Stimulated activated CD8-positive, alpha-beta memory T cell treated with anti-CD3 and anti-CD28 coated beads, Interleukin-4, amount 100 ng/mL, for 48 hours (primary cell): ENCODE measurements at places on chromosomes 13 and 19.

GRCh38 chr13:103607995-103608394, 541.8 kb upstream of the SLC10A2 start:
- DNase-seq: no peak

DNA sequence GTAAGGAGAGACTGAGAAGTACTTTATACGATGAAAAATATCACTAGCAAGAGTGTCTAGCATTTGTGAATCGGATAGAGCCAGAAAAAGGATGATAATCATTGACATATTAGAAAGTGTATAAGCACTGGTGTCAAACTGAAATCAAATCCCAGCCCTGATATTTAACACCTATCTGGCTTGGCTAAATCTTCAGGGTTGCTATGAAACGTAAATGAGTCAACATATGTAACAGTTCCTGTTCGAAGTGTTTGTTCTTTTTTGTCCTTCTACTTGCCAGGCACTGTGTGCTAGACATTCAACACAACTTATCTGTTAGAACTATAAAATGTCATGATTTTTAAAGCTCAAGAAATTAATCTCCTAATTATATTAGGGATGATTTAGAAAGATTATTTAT, 40.8 kb downstream of the SERPINE3 start:
- no peak for DNase-seq

- no peak for DNase-seq
Measured at GRCh38 chr13:111210544-111211469, 95.7 kb downstream of the ARHGEF7 start.

DNA sequence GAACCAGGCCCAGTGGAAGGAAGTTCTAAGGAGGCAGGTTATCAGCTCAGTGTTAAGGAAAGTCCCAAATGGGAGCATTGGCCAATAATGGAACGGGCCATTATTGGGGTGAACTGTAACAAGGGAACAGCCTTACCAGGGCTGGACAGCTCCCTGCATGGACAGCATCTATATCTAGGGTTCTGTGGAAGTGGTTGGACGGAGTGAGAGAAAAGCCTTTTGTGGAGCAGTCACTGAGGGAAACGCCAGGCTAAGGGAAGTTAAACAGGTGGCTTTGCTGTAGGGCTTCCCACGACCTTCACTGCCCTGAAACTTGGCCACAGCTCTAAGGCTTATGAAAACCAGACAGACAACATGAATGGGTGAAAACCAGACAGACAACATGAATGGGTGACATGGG, 17.0 kb downstream of the POU2F2 start:
- DNase-seq: no peak

- no peak for DNase-seq
Measured at GRCh38 chr19:6276447-6276846, 3.3 kb downstream of the MLLT1 start.

- DNase-seq: no peak
Measured at GRCh38 chr13:71399631-71400215, 467.3 kb downstream of the DACH1 start.

GRCh38 chr13:106738186-106738678, 170.3 kb upstream of the ARGLU1 start:
- no peak for DNase-seq

- DNase-seq: no peak
Measured at GRCh38 chr19:18312092-18312534, 10.8 kb downstream of the LSM4 start.

GRCh38 chr13:95723438-95723837, 46.5 kb downstream of the DNAJC3 start:
- no peak for DNase-seq

DNA sequence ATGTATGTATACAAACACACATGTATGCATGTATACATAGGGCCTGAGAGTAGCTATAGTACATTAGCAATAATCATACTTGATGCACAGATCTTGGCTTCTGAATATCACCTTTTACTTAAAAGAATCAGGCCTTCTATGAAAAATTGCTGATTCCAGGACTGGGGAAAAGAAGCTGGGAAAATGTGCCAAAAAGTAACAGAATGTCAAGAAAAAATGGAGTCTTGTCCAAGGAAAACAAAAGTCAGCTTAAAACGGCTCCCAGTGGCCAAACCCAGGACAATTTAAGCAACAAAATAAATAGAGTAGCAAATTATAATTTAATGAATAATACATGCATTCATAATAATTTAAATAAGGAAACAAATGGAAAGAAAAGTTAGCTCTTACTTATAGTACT, 2104.9 kb downstream of the PCDH9 start:
- no peak for DNase-seq

DNA sequence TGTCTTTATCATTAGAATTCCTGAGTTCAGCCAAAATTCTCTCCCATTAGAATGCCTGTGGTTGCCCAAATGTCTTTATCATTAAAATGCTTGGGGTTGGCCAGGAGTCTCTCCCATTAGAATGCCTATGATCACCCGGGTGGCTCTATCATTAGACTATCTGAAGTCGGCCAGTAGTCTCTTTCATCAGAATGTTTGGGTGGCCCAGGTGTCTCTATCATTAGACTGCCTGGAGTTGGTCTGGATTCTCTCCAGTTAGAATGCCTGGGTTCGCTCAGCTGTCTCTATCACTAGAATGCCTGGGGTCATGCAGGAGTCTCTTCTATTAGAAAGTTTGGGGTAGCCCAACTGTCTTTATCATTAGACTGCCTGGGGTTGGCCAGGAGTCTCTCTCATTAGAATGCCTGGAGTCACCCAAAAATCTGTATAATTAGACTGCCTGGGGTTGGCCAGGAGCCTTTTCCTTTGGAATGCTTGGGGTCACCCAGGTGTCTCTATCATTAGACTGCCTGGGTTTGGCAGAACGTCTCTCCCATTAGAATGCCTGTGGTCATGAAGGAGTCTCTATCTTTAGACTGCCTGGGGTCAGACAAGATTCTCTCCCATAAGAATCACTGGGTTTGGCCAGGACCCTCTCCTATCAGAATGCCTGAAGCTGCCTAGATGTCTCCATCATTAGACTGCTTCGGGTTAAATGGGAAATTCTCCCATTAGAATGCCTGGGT, 1478.3 kb downstream of the UQCRFS1 start:
- DNase-seq: no peak

DNA sequence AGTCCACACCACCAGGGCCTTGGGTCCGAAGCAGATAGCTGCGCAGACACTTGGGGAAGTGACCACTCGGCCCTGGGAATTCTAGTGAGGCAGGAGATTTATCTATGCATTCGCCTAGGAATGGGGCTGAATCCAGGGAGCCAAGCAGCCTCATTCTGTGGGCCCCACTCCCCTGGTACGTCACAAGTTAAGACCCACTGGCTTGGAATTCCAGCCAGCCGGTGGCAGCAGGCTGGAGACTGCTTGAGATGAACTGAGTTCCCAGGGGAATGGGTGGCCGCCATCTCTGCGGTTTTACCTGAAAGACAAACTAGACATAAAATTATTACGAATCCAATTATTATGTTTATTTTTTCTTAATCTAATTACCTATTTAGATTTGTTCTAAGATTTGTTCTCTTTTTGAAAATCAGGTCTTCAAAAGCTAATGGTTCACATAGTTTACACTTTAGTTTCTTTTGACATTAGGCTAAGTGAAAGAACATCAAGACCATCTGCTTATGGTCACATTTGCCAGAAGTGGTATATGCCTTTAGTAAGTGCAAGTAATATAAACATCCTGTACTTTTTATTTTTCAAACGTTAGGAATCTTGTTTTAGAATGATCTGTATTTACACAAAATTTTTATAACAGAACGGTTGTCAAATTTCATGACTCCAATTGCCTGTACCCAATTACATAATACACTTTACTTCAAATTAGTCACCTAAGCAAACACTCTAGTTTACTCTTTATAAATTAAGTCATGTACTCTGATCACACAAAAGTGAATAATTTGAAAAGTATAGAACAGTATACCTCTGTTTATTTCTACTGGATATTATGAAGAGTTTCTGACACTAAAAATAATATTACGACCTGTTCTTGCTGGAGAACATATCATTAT, 74.4 kb downstream of the SLITRK6 start:
- no peak for DNase-seq

- DNase-seq: no peak
Measured at GRCh38 chr13:94860981-94861407, 148.6 kb upstream of the SOX21 start.

DNA sequence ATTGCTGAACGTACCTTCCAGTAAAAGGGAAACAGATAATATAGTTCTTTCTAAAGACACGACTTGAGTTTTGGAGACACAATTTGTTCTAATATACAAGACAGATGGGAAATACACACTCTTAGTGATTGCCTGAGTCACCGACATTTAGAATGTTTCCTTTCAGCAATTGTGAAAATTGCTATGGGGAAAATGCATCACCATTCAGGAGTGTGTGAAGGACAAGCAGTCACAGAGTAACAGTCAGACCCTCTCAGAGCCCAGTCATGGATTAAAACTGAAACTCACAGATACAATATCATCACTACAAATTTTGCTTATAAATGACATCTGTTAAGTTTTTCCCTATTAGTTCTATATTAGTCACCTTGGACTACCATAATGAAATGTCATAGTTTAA, 286.1 kb downstream of the SPRY2 start:
- DNase-seq: no peak

DNA sequence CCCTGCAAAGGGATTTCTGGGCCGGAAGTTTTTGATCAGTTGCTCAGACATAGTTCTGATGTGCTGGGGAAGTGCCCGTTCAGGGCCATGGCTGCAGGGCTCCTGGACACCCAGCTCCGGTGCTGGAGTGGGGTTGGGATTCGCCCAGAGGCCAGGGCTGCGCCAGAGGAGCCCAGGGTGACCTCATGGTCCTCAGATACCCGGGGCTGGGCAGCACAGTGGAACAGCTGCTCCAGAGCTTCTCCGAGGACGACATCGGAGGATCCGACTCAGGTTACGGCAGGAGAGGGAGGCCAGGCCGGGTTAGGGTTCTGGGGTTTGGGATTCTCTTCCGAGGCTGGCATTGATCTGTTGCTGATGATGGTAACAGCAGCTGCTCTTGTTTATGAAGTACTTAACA, 20.9 kb downstream of the CARM1 start:
- DNase-seq: no peak

DNA sequence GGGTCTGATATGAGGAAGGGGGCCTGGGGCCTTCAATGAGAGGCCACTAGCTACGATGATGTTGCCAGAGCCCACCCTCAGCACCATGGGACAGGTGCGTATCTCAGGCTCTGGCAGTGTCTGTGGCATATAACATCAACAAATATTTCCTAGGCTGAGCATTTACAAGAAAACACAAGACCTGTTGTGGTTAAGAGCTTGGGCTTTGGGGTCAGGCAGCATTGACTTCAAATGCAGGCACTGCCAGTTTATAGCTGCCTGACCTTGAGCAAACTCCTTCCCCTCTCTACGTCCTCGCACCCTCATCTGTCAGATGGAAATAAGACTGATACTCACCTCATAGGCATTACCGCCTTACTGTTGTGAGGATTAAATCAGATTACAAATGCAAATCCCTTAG, 156.0 kb downstream of the KATNAL1 start:
- no peak for DNase-seq

DNA sequence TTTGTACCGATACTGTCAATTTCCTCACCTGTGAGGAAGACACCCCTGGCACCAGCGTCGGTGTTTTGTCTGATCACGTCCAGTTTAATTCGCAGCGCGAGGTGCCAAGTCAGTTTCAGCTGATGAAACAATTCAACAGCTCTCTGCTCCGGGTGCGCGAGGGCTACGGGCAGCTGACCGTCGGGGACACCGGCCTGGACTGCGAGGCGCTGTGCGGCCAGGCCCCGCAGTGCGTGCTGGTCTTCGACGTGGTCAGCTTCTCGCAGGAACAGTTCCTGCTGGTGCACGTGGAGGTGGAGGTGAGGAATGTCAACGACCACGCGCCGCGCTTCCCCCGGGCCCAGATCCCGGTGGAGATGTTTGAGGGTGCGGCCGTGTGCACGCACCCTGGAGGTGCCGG, 171.5 kb downstream of the OLFM4 start:
- no peak for DNase-seq

DNA sequence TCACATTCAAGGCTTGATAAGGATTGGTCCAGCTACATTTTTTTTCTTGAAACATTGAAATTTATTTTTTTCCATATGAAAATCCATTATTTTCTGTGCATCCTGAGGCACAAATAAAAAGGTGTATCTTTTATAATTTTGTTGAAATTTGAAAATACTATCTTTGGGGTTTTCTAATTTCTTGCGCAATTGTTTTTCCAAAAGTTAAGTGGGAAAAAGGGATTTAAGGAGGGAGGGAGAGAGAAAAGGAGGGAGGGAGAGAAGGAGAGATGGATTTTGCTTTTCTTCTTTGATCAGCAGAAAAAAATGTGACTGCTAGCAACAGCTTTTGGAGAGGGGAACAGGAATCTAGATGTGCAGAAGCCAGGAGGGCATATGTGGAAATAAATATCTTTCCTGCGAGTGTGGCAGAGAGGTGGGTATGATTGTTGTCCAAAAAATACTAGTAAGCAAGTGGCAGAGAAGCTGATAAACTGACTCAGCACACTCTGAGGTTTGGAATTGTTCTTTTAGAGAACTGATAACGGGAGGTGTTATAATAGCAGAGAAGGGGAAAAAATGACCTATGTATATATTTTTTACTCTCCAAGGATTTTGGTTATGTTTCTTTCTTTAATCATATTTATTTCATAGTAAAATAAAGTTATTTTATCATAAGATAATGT, 61.2 kb upstream of the EDNRB start:
- no peak for DNase-seq

- peak; percentile 74 for DNase-seq
Measured at GRCh38 chr19:11560404-11561051, 1.5 kb upstream of the ELOF1 start.

DNA sequence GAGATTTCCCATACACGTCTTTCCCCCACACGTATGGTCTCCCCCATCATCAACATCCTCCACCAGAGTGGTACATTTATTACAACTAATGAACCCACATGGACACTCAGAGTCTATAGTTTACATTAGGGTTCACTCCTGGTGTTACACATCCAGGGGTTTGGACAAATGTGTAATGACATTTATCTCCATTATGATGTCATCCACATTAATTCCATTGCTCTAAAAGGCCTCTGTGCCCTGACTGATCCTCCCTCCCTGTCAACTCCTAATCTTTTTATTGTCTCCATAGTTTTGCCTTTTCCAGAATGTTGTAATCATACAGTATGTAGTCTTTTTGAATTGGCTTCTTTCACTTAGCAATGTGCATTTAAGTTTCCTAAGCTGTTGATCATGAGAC, 8.2 kb downstream of the ZNF383 start:
- DNase-seq: no peak

- no peak for DNase-seq
Measured at GRCh38 chr13:25453850-25454365, 82.1 kb downstream of the ATP8A2 start.

DNA sequence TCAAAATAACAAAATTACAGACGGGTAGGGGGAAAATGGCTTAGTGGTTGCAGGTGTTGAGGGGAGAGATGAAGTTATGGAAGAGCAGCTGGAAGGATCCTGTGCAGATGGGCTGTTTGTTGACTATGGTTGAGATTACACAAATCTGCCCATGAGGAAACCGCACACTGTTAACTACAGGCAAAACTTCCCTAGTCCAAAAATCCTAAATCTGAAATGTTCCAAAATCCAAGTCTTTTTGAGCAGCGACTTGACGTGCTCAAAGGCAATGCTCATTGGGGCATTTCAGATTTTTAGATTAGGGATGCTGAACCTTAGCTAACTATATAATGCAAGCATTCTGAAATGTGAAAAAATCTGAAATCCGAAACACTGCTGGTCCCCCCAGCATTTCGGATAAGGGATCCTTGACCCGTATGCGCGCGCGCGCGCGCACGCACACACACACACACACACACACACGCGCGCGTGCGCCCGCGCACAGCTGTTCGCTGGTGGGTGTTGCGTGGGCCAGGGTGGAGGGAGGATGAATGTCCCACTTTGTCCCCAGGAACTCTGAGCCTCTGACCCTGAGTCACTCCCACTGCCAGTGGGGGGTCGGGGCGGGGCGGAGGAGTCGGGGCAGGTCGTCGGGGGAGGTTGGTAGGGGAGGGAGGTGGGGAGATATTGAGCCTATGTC, 6.8 kb downstream of the F2RL3 start:
- DNase-seq: no peak
